Stimulated activated CD4-positive, alpha-beta T cell treated with anti-CD3 and anti-CD28 coated beads, Interleukin-12 subunit alpha, Interleukin-12 subunit beta, amount 100 ng/mL, for 24 hours (primary cell): ENCODE measurements at places on chromosomes 6 and 20.

GRCh38 chr20:43833511-43834395 lies 80.9 kb upstream of the TOX2 start:
- no peak for DNase-seq

GRCh38 chr6:101783287-101783686 lies 389.8 kb downstream of the GRIK2 start:
- no peak for DNase-seq

DNA sequence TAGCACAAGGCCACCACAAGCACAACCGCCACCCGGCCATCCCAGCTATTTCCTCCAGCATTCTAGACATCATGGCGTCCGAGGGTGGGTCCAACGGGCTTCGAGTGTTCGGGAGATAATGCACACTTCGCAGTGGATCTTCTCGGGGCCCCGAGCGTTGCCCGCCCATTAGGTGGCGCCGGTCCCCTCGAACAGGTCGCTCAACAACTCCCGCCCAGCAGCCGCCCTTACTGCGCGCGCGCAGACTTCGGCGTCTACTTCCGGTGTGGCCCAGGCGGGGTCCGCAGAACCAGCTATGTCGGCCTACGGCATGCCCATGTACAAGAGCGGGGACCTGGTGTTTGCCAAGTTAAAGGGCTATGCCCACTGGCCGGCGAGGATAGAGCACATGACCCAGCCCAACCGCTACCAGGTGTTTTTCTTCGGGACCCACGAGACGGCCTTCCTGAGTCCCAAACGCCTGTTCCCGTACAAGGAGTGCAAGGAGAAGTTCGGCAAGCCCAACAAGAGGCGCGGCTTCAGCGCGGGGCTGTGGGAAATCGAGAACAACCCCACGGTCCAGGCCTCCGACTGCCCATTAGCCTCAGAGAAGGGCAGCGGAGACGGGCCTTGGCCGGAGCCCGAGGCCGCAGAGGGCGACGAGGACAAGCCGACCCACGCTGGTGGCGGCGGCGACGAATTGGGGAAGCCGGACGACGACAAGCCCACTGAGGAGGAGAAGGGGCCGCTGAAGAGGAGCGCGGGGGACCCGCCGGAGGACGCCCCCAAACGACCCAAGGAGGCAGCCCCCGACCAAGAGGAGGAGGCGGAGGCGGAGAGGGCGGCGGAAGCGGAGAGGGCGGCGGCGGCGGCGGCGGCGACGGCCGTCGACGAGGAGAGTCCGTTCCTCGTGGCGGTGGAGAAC lies at the start of gene HDGFL1:
HDGFL1 (plus strand) TSS at position 286 of the 904 bp plus-strand sequence; CDS start at position 296, 10 bp downstream.
- no peak for DNase-seq

- DNase-seq, result peak; percentile 32
These were observed 58.5 kb upstream of the PRSS16 start for GRCh38 chr6:27188885-27189418.

GRCh38 chr6:62570372-62570771 lies 284.3 kb upstream of the KHDRBS2 start:
- DNase-seq, result no peak

DNA sequence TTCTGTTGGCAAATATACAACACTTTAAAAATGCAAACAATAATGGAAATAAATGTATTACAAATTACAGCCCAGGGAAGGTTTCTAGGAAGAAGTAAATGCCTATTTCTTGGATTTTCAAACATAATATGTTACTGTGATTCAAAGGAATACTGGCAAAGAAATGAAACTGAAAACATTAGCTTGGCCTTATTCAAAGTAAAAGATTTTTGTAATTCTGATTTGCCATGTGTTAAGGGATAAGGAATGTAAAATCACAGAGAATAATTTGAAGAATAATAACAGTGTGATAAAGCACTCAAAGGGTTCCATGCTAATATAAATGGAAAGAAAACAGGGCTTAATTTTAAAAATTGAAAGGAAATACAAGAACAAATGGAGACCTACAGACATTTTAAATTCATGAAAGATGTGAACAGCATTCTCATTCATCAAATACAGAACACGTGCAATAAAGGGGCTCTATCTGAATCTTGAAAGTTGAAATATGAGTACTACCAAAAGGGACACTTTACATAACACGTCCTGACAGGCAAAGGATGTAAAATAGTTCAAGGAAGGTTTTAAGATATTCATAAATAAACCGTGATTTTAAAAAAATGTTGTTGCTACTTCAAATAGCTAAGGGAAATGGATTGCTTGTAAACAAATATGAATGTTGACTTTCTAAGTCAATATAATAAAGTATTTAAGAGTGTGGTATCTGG lies 138.1 kb downstream of the RFPL4B start:
- no peak for DNase-seq

- DNase-seq, result no peak
These were observed 215.3 kb upstream of the SUPT3H start for GRCh38 chr6:45592991-45593390.

DNA sequence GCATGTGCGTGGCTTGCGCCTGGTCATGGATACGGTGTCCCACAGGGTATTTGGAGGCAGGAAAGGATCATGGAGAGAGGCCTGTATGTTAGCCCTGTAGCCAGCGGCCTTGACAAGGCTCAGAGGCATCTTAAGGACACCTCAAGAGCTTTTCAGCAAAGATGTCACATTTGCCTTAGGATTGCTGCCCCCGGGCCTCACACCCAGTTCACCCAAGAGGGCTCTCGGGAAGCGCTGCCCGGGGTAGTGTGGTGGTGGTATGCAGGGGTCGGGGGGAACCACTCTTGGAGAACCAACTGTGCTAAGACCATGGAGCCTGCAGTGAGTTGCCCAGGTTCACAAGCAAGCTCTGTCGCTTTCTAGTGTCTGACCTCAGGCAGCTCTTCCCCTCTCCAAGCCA lies 36.9 kb upstream of the VSTM2L start:
- no peak for DNase-seq

- DNase-seq, result no peak
These were observed 128.7 kb downstream of the RIN2 start for GRCh38 chr20:19886661-19887288.

DNA sequence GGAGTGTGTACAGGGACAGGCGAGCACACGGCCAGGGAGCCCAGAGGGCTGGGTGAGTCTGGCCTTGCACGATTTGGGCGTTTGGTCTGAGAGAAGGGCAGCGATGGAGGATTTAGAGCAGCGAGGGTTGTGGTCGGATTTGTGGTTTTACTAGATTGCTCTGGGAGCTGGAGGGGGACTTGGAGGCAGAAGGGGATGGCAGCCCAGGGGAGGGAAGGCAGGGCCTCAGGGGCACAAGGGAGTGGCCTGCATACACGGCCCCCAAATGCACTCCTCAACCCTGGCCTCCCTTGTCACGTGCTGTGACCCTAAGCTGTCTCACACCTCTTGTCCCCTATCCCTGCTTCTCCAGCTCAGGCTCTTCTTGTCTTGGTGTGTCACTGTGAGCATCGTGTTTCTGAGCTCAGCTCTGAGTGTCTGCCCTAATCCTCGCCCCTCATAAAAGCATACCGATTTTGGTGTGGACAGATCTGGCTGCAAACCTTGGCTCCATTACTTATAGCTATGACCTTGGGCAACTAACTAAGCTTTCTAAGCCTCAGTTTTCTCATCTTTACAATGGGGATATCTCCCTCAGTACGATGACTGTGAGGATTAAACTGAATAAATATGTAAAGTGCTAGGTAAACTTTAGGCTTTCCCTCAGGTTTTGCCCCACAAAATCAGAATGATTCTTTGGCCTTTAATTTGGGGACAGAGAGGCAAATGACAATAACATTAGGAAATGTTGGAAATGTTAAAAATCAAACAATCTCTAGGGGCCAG lies 120.1 kb upstream of the ARMC2 start:
- no peak for DNase-seq

- DNase-seq, result no peak
These were observed 115.2 kb downstream of the TOX2 start for GRCh38 chr20:44029848-44030230.

DNA sequence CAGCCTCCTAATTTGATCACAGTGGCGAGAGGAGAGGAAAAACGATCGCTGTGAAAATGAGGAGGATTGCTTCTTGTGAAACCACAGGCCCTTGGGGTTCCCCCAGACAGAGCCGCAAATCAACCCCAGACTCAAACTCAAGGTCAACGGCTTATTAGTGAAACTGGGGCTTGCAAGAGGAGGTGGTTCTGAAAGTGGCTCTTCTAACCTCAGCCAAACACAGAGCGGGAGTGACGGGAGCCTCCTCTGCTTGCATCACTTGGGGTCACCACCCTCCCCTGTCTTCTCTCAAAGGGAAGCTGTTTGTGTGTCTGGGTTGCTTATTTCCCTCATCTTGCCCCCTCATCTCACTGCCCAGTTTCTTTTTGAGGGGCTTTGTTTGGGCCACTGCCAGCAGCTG lies 28.7 kb downstream of the SAYSD1 start:
- DNase-seq, result no peak

GRCh38 chr6:14569394-14569793 lies 451.8 kb downstream of the CD83 start:
- DNase-seq, result no peak

DNA sequence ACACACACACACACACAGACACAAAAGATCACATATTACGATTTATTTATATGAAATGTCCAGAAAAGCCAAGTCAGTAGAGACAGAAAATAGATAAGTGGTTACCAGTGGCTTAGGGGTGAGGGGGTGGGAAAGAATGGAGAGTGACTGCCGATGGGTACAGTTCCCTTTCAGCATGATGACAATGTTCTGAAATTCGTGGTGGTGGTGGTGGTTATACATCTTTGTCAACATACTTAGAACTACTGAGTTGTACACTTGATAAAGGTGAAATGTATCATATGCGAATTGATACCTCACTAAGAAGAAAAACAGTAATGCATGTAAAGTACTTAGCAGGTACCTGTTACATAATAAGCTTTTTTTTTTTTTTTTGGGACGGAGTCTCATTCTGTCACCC lies 124.3 kb downstream of the SCAF8 start:
- DNase-seq, result no peak

GRCh38 chr6:157849288-157850017 lies 26.4 kb downstream of the SNX9 start:
- no peak for DNase-seq

- DNase-seq, result no peak
These were observed 2.8 kb downstream of the SLC12A5 start for GRCh38 chr20:46031701-46032254.

DNA sequence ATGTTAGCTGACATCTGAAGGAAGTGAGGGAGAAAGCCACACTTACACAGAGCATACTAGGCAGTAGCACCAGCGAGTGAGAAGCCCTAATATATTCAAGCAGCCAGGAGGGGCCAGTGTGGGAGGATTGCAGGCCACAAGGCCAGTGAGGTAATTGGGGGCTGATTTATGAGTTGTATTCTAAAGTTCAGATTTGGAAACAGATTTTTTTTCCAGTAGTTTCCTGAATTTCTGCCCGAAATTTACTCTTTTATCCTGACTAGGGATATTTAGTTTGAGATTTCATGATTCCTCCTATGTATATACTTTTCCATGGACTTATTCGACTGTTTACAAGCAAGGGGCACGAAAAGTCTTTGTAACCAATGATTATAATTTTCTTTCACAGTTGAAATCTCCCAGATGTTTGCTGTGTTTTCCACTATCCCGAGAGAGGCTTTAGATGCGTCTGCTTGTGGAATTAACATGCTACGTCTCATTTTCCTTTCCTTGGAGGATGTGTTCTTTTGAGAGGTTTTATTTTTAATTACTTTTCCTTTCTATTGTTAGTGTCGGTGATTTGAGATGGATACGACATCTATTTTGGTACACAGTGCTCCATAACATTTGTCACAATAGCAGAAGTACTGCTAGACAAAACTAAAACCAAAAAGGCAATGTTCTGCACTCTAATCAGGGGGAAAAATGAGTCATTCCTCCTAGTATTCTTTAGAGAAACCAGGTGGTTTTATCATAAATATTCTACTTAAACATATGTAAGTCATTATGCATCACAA lies 356.3 kb upstream of the HSF2 start:
- DNase-seq, result no peak

DNA sequence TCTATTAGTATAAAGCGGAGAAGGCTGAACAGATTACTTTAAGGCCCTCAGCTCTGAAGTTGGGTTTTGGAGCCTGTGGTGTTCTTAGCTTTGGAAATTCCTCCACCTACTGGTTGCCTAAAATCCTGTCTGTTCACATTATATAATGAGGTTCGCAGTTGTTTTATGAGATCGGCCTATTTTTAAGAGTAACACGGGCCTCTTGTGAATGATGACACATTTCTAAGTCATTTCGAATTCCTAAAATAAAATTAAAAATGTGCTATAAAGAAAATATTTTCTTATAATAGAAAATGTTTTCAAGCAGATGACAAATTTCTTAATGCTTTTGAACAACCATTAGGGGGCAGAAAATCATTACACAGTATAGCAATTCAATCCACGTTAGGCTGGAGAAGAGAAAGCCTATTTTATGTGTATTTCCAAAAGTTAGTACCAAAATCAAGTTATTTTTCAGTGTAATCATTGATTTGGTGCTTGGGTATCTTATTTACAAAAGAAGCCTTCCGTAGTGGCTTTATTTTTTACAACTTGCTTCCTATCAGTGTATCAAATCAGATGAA lies 15.8 kb upstream of the FAM8A1 start:
- no peak for DNase-seq

DNA sequence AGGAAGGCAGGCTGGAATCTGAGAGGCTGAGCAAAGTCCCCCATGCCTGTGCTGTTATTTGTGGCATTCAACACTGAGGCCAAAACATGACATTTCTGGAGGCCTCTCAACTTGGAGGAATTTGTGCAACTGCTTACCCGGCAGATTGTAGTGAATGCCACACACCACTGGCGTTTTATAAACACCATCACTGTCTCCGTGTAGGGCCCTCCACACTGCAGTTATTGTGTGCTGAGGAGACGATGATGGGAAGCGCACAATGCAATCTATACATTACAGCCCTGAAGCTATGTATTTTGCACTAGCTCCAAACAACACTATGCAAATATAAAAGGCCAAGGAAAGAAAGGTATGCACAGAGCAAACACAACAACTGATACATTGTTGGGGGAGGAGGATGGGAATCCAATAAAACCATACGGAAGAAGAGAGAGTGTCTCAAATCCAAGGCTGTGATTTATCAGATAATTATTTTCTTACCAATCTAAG lies 106.5 kb downstream of the SMLR1 start:
- no peak for DNase-seq

- no peak for DNase-seq
These were observed 1.2 kb downstream of the SYNCRIP start for GRCh38 chr6:85641522-85641896.

DNA sequence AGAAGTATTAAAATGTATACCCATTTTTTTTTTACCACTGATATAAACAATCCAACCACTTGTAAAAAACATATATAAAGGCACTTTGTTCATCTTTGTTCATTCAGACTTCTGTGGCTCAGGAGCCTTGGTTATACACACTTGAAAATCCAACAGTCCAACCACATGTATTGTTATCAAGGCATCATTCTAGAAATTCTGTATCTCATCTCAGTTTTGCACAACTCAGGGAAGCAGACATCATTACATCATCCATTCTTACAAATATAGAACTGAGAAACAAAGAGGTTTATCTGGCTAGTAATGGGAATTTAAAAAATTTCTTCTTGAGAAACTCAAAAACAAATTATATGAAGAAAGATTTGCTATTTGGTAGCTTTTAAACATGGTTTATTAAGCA lies 88.1 kb downstream of the HMGCLL1 start:
- no peak for DNase-seq

GRCh38 chr20:44431118-44431501 lies 44.6 kb upstream of the TTPAL start:
- DNase-seq, result no peak
